NCI-H2227 treated with DMSO at 0.1 percent for 48 hours (cell line): ENCODE measurements at places on chromosomes 12 and 14.

DNA sequence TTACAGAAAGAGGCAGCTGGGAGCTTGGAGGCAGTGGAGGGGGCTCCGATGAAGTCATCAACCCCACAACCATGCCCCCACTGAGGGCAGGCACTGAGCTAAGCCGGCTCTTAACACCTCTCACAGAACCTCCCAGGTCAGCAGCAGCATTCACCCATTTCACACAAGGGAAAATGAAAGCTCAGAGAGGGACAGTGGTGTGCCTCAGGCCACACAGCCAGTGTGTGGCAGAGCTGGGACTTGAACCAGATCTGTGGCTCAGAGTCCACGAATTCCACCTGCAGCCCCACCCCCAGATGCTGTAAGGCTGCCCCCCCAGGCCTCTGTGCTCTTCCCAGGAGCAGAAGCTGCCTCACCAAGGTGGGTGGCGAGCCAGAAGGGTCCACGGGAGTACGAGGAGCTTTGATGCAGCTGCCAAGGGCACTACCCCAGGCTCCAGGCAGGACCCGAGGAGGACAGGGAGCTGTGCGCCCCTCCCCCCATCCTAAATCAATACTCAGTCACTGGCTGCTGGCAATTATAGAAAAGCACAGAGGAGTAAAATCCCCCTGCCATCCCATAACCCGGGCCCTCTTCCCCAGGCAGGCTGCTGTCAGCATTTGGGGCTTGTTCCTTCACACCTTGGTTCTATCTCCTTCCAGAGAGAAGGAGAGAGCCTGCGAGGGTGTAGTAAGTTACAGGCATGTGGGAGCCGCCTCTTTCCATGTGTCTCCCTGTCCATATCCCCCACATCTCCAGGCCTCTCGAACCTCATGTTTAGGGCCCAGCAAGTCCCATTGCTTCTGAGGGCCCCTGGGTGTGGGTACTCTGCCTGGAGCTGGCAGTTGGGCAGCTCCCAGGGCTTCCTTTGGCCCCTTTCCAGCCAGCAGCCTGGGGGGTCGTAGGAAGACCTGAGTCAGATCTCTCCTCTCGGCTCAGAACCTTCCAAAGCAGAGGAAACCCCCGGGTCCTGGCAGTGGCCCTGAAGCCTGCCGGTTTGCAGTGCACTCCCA lies 47.6 kb downstream of the FAM222A start:
- no peak for DNase-seq

GRCh38 chr14:87698481-87698880 lies 294.5 kb downstream of the GALC start:
- no peak for DNase-seq

- DNase-seq, result no peak
These were observed 128.4 kb downstream of the FOXA1 start for GRCh38 chr14:37466623-37467088.

DNA sequence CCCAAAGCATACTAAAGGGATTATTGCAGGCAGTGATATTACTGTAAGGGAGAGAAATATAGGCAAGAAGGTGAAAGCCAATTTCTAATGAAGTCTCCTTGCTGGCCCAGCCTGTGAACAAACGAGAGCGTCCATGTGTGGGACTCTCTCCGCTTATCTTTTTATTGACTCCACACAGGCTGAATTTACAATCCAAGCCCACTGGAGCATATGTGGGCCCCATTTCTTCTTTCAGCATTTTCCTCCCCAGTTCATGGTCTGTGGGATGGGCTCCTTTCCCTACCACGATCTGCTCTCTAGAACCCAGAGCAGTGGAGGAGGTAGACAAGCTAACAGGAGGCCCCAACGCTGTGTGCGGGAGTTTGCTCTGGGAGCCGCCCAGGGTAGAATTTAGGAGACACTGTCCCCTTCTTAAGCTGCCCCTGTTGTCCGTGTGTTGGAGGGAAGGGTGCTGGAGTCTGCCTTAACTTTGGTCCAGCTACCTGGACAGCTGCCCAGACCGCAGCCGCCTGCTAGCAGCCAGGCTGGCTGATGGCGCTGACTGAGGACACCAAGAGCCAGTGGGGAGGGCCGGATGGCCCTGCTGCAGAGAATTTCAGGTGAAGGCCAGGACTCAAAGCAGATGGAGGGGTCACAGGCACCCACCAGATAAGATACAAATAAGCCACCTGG lies 3.2 kb upstream of the HOXC11 start:
- no peak for DNase-seq

DNA sequence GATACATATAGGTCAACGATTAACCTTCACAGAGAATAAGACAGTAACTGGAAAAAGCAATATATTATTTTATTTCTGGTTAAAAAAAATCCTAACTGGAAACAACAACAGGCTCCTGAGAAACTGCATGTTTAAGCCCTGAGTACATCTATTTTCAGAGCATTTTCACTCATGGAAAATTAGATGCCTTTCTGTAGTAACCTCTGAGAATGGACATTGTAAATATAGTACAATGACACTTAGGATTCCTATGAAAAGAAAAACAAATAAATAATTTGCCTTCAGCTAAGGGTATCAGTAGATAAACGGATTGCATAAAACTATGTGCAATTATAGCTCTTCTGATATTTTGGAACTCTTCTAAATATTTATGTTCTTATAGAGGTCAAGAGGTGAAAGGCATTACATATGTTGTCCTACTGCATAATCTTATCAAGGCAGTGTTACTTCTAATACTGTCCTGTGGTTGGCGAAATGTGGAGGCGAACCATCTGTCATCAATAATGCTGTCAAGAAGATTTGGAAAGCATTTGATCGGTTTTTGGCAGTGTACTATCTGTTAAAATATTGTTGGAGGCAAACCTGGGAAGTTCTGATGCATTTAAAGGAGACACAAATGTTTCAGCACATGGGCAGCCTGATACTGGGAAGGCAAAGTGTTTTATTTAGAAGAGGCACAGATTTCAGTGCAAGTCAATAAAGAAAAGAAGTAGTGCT lies 381.8 kb downstream of the BTG1 start:
- no peak for DNase-seq

DNA sequence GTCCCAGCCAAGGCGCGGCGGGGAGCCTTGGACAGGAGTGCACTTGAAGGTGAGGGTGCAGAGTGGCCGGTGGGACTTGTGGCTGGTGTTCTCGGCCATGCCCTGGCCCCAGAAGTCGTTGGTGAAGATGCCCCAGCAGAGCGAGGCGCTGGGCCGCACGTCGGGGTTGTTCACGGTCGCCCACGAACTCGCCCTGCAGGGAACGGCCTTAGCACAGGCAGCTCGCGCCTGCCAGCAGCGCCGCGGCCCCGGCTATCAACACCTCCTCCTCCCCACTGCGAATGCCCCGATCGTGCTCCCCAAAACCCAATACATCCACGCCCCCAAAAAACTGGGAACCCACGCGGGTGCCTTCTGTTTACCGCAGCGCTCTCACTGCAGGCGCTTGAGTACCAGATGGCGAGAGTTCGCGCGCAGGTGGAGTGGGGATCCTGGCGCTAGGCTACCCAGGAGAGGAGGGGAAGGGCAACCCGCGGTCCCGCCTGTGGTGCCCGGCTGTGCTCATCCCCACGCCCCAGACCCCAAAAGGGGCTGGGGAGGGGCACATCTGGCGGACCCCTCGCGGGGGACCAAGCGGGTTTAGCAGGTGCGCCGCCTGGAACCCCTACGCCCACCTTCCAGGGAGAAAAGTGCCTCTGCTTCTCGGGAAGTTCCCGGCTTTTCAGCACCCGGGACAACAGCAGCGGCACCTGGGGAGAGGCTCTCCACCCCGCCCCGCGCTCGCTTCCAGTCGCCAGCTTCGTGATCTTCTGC lies 386.3 kb upstream of the TMTC1 start:
- no peak for DNase-seq

- DNase-seq, result no peak
These were observed 23.4 kb downstream of the DUSP16 start for GRCh38 chr12:12539028-12539810.

GRCh38 chr12:5485454-5485853 lies 53.5 kb downstream of the NTF3 start:
- DNase-seq, result no peak

GRCh38 chr12:87596134-87596533 lies 433.1 kb downstream of the C12orf50 start:
- DNase-seq, result no peak

DNA sequence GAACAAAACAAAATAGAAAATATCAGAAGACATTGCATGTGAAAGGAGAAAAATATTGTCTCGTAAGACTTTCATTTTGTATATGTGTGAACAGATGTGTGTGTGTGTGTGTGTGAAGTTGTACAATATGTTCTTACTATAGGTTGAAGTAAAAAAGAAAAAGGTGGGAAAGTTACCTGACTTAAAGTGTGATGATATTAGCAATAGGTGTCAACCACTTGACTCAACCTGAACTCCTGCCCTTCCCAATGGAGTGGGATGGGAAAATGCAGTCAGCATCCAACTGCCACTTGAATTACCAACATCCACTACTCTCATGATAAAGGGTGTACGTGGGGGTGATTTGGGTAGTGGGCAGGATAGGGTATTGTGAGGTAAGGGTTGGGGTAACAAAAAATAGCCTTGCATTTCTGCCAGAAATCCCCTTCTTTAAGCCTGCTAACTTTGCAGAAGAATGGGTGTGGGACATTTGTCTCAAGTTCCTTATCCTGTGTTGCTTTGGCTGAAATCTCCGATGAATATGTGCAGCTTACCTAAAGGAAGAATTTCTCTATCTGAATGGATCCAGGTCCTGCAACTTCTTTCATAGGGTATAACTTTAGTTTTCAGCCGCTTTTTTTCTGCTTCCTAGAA lies 181.6 kb downstream of the CHST11 start:
- DNase-seq, result no peak

GRCh38 chr12:60191676-60192359 lies 596.0 kb downstream of the SLC16A7 start:
- no peak for DNase-seq

DNA sequence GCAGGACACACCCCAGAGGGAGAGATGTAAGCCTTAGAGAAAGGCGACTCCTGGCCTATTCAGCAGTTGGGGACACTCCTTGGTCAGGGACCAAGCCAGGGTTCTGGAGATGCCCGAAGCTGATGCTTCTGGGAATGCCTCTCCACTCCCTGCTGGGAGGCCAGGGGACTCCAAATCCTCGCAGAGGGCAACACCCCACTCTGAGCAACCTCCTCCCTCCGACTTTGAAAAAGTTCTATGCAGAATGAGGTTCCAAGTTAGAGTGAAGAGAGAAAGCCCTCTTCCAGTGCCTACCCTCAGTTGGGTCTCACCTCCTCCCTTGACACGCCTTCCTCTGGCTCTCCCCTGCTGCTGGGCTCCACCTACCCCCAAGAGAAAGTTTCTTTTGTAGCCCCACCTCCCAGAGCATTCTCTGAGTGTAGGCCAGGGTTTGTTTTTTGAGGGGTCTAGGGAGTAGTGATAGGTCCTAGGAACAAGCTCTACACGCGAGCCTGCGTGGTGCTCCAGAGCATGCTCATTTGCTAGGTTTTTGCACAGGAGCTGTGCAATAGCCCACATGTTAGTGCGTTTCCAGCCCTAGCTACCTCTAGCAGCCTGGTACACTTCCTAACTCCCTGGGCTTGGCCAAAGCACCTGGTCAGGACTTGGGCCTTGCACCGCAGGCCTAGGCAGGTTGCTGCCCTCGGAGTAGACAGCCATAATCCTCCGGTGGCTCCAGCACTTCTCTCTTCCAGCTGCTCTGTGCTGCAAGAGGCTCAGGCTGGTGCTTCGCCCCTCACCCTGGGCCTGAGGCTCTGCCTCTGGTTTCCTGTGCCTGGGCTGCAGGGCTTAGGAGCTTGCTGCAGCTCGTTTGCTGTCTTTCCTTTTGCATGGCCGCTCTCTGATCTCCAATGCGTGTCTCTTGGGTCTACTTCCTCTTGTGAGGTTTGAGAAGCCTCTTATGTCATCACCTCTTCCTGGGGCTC lies 590 bp upstream of the CEBPE start:
- no peak for DNase-seq

DNA sequence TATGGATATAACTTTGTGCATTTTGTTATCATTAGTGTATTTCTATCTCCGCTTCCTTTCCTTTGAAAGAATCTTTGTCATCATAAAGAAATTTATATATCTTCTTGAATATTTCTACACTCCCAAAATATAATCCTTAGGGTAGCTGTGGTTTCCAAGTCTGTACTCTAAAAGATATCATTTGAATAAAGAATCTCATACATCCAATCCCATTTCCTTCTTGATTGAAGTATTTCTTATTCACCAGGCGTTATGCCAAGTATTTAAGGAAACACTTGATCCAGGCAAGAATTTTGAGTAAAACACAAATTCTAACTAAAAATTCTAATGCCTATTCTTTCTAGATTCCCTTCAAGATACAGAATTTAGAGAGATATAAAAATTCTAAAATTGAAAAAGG lies 821.8 kb downstream of the GALC start:
- DNase-seq, result no peak

DNA sequence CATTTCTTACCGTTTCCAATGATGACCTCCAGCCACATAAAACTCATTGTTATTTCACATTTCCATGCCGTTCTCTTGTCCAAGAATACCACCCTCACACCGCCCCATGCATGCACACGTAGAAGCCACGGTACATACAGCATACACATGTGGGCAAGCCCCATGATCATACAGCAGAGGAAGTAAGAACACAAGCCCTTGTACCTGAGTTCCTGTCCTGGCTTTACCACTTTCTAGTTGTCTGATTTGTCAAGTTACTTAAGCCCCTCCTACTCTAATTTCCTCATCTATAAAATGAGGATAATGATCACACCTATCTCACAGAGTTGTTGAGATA lies 59.9 kb downstream of the DUSP16 start:
- no peak for DNase-seq

GRCh38 chr12:104064031-104064841 lies at the start of gene HCFC2:
Gene HCFC2, plus strand, starts transcription at chr12:104064531. Its CDS starts 30 bp downstream, at chr12:104064561.
- peak; percentile 84 for DNase-seq

- DNase-seq, result no peak
These were observed 3.1 kb downstream of the CCDC63 start for GRCh38 chr12:110849748-110850403.

DNA sequence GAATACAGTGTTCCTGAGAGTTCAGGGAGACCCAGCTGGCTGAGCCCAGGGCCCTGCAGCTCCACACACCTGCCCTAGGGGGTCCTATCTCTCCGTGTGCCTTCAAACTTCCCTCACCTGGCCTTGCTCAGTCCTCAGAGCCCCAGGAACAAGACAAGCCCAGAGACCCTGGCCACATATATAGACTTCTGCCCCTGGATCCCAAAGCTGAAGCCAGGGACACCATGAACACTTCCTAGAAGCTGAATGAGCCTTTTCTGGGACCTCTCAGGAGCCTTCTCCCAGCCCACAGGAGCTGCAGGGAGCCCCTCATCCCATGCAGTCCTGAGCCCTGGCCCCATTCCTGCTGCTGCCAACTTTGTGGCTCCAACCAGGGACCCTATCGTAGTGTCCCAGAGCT lies 190.5 kb downstream of the DICER1 start:
- DNase-seq, result no peak

DNA sequence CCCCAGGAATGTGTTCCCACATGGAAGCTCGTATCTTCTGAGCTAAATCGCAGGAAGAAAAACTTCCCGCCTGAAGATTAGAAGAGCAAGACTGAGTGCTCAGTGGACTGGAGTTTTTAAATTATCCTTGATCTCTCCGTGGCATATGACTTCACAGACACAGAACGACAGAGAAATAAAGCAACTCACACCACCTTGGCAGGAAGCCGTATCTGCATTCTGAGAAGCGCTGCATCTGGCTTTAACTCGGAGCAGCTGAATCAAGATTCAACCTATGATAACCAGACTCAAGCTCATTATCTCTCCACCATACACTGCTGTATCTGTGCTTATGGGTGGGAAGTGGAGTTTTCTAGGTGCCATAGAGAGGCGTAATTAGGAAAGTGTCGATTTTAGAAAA lies 1482.7 kb downstream of the AACS start:
- DNase-seq, result no peak
